ENCODE measurements at places on chromosomes 2 and 18.

DNA sequence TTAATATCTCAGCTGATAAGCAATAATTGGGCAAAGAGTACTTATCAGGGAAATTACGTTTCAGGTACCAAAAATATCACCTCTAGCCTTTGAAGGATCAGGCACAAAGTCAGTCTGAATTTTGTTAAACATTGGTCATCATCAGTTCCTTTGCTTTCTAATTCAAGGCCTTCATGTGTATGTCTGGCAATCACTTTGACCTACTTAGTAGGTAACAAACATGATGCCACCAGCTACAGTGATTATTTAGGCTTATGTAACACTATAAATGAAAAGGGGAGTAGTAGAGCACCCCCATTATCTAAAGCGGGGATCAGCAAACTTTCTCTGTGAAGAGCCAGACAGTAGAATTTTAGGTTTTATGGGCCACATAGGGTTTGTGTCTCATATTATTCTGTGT is 75.1 kb downstream of the RTN4 start:
- no peak for DNase-seq

GRCh38 chr2:130372055-130372832 is 16.4 kb downstream of the PTPN18 start:
- DNase-seq: peak; percentile 76

DNA sequence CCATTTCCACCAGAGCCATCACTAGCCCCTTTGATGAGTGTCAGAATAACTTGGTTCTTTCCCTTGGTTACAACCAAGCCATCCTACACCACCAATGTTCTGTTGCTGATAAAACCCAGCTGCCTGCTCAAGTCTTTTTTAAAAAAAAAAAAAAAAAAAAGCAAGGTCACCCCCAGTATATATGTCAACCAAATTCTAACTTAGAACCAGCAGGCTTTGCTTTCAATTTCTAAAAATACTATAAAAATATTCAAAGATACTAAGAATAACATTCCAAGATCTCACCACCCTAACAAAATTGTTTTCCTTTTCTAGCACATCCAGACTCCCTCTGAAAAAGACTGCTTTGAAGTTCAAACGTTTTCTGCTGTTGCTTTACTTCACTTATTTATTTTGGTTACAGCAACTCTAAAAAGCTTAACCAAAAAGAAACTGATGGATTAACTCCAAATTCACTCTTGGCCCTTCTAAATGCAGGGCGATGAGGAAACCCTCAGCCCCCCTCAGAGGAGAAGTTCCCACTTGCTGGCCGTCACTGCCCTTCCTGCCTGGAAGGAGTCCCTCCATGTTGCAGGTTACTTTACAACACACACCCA is 10.9 kb downstream of the UXS1 start:
- no peak for DNase-seq

GRCh38 chr2:151363709-151364108 is 6.3 kb downstream of the TNFAIP6 start:
- DNase-seq: no peak

GRCh38 chr2:120815292-120815691 is 79.6 kb downstream of the GLI2 start:
- DNase-seq: no peak

DNA sequence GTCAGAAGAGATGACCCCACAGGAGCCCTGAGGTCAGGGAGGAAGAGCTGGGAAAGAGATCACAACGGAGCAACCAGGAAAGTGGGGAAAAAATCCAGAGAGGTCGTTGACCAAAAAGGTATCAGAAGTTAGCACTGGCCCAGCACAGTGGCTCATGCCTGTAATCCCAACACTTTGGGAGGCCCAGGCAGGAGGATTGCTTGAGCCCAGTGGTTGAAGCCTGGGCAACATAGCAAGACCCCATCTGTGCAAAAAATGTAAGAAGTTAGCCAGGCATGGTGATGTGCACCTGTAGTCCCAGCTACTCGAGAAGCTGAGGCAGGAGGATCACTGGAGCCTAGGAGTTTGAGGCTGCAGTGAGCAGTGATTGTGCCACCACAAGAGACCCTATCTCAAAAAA is 121.5 kb downstream of the GBX2 start:
- no peak for DNase-seq
